Activated CD8-positive, alpha-beta memory T cell treated with anti-CD3 and anti-CD28 coated beads, Interleukin-2, amount 50 U/mL, for 48 hours (primary cell): ENCODE measurements at places on chromosomes 3 and 15.

GRCh38 chr15:25184356-25185155 is 229.8 kb downstream of the SNRPN start:
- no peak for DNase-seq

- no peak for DNase-seq
Measured at GRCh38 chr3:8205881-8206280, 295.7 kb upstream of the LMCD1 start.

GRCh38 chr15:77607894-77608261 is 24.8 kb downstream of the LINGO1 start:
- DNase-seq: no peak

- DNase-seq: no peak
Measured at GRCh38 chr3:36077320-36077719, 303.0 kb upstream of the STAC start.
